ENCODE measurements at places on chromosomes 4 and X.
A peak's percentile ranks its signal among the peaks of the same experiment; 100 is the strongest.

DNA sequence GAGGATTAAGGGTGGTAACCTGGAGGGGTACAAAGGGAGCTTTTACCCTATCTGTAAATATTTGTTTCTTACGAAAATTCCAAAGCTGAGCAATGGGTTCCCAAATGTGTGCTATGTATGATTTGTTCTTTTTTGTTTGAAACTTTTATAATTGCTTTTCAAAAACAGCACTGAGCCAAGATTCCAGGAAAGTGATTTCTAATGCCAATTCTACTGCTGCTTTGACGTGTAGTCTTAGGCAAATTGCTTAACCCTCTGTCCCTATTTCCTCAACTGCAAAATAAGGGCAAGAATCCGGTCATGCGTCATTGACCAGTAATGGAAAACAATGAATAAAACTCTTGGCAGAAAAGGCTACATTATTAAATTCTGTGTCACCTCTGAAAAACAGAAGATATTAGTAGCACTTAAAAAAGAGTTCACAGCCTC is 454.7 kb downstream of the IL15 start:
- DNase-seq: no peak

- DNase-seq: no peak
Measured at GRCh38 chrX:155262970-155263754, 1.1 kb downstream of the RAB39B start.

GRCh38 chr4:144190009-144190408 is 49.5 kb upstream of the GYPA start:
- no peak for DNase-seq

DNA sequence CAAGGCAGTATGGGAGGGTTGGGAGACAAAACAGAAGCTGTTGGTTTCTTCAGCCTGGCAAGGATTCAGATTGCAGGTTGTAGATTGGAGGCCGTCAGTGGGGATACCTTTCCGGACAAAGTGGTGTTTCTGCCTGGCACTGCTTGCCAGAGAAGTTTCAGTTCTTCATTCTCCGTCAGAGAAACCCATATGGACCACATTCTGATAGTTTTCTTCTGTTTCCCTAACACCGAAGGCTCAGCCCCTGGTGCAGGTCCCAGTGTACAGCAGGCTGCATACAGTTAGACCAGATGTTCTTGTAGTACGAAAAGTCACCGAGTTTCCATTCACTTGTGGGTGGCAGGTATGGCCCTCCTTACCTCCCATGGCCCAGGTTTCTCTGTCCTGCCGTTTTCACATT is 107.3 kb downstream of the PTTG2 start:
- DNase-seq: no peak

- no peak for DNase-seq
Measured at GRCh38 chr4:93317057-93317456, 511.5 kb upstream of the ATOH1 start.

GRCh38 chrX:30920271-30920670 is 31.2 kb upstream of the TAB3 start:
- no peak for DNase-seq

- DNase-seq: no peak
Measured at GRCh38 chr4:155909615-155910226, 6.2 kb downstream of the TDO2 start.

DNA sequence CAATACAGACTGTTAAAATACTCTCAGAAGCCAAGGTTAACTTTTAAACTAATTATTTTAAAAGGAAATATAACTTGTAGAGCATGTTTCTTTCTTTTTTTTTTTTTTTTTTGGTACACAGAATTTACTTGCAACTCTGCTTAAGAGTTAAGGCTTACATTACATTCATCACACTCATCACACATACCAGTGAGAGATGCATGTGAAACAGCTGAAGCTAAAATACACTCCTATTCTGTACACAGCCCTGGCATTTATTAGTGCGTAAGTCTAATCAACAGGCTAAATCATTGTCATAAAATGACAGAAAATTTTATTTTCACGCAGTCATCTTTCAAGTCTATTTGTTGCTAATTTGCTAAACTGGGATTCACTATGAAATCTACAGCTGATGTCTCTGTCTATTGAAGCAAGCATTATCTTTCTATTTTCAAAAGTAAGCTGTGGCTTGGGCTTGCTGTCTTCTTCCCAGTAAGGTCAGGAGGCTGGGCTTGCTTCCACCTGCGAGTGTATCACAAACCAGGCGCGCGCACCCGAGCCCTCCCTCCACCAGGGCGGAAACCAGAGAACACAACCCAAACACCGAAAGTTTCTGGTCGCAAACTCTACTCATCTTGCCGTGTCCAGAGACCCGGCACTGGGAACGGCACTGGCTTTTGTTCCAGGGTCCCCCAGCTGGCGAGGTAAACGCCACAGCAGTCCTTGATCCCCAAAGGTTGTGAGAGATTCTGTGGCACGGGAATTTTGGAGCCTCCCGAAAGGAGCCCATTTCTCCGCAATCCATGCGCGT is 3.9 kb downstream of the MAML3 start:
- DNase-seq: no peak

DNA sequence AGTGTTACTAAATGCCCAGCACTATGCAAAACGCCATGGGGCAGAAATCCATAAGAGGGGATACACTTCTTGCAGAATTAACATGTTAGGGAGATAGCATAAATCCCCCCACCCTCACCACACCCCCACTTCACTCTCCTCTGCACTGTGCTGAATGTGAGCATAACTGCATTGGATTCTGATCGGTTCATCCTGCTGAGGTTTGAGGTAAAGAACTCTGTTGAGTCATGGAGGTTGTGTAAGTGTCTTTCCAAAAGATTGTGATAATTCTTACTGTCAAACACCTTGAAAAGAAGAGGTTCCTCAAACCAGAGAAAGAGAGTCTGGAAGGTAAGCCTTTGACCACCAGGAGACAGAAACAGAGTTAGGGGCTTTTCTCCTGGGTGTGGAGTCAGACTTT is 43.6 kb downstream of the RBM47 start:
- DNase-seq: no peak

GRCh38 chrX:96578781-96579180 is 105.9 kb upstream of the DIAPH2 start:
- DNase-seq: no peak

GRCh38 chrX:102745857-102746584 is 25.5 kb downstream of the GPRASP3 start:
- no peak for DNase-seq

DNA sequence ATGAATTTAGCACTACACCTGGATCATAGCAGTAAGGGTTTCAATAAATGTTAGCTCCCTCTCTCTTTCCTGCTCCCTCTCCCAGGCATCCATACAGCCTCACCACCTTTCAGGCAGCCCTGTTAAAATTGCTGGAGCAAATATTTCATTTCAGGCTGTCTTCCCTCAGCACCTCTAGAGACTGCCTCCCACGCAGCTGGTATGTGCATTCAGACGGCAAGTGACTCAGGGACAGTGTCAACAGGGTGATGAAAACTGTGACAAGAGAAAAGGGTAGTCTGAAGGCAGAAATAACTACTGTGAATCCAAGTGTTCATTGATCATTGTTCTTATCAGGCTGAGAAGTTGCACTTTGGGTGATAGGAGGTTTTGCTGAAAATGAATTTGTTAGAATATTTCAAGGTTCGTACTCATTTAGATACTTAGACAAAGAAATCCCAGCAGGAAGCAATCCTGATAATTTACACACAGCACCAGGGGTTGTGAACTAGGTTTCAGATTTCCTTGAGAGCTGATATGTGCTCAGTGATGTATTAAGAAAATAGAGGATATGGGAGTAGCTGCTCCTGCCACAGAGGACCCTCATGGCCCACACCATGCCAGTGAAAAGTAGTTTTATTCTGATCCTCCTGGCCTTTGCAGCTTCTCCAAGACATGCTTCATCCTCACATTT is 424.2 kb downstream of the FGF13 start:
- DNase-seq: no peak

DNA sequence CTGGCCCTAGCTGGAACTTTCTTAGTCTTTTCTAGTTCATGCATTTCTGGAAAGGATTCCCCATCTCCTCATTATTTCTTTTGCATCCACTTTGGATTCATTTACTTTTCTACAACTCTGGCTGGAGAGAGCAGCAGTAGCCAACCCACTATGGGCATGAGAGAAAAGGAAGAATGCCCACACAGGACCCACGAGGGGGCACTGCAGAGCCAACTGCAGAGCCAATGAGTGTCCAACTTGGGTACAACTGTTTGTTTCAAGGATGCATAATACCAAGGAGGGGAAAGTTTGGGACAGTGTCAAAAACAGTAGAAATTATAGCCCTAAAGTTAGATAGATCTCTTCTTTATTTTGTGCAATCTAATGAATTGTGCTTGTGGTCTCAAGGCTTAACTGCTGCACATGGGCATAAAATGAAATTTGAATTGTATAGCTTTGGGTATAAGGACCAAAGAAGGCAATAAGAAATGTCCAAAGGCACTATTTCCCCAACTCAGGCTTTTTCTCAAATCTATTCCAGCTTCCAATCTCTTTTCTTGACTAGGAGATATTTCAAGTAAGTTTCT is 230.6 kb downstream of the NSUN7 start:
- DNase-seq: no peak

GRCh38 chr4:80184053-80184824 is 13.1 kb upstream of the PRDM8 start:
- DNase-seq: peak; percentile 81

DNA sequence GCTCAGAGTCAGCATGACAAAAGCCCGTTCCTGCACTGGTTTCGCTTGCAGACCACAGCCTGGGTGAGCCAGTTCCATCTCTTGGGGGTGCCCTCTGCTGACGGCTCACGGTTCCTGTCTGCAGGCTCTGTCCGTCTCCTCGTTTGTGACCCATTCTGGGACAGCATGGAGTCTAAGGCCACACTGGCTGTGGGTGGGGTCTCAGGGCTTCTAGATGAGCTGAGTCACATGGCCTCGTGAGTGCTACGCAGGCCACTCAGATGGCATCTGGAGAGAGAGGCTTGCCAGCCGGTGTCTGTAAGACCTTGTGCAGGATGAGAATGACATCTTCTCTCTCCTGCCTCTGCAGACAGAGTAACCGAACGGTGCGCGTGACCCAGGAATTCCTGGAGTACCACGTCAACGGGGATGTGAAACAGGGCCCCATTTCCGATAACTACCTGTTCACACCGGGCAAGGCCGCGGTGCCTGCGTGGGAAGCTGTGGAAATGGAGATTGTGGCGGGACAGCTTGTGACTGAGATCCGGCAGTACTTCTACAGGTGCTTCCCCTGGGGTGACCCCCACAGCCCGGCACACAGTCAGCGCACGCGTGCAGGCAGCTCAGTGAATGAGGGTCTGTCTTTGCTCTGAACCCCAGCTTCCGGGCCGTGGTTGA is 31.6 kb upstream of the MRFAP1 start:
- no peak for DNase-seq

DNA sequence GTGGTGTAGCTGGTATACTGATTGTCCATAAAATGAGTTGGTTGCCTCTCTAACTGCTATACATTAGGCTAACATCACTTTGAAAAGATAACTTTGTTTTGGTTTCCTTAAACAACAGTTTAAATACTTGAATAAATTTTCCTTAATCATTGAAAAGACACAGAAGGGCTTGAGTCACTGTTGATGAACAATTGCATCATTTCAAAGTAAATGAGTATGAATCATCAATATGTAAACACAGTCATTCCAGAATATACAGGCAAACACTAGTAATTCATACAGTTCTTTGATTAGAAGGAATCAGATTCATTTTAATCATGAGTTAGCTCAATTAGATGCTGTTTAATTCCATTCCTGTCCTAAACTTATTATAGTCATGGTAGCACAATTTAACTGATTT is 160.6 kb downstream of the AFF2 start:
- DNase-seq: no peak

GRCh38 chrX:12686331-12686730 is 104.9 kb upstream of the PRPS2 start:
- no peak for DNase-seq

DNA sequence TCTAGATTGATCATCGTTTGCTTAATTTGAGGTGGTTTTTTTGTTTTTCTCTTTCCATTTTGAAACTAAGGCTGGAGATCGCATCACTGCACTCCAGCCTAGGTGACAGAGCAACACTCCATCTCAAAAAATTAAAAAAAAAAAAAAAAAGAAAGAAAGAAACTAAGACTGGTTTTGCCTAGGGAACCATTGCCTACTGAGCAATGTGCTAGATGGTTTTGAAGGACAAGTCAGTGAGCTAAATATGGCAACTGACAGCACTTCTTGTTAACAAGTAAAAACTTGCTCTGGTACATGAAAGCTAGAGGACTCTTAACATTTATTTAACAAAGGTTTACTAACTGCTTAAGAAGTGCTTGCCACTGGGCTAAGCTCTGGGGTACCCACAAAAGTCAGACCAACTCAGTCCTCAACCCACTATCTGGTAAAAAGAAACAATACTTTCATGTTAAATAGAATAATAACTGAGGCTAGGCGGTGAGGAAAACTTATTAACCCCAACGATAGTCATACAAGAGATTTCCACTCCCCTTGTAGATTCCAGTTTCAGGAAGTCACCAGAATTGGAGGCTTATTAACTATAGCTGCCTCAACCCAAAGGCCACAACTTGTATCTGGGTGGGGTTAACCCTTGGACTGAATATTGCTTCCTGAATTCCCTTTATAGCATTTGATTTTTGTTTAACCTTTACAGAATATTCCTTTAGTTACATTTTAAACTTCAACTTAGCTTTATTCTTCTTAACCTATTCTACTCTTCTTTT is 111.6 kb downstream of the FRYL start:
- no peak for DNase-seq

DNA sequence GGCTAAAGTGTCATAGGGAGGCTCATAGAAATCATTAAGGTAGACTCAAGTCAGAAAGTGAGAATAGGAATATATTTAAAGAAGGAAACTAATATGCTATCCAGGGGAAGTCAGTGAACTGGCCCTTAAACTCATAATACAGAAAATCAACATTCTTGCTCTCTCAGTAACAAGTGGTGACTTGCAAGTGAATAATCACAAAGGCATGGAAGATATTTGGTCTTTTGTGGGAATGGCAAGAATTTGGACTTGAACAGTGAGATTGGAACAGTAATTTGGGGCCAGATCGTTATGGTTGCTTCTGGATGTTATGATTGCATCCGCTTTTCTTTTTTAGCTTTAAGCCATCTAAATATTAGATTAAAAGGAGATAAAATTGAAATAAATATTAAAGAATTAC is 103.8 kb downstream of the TBC1D19 start:
- DNase-seq: no peak

DNA sequence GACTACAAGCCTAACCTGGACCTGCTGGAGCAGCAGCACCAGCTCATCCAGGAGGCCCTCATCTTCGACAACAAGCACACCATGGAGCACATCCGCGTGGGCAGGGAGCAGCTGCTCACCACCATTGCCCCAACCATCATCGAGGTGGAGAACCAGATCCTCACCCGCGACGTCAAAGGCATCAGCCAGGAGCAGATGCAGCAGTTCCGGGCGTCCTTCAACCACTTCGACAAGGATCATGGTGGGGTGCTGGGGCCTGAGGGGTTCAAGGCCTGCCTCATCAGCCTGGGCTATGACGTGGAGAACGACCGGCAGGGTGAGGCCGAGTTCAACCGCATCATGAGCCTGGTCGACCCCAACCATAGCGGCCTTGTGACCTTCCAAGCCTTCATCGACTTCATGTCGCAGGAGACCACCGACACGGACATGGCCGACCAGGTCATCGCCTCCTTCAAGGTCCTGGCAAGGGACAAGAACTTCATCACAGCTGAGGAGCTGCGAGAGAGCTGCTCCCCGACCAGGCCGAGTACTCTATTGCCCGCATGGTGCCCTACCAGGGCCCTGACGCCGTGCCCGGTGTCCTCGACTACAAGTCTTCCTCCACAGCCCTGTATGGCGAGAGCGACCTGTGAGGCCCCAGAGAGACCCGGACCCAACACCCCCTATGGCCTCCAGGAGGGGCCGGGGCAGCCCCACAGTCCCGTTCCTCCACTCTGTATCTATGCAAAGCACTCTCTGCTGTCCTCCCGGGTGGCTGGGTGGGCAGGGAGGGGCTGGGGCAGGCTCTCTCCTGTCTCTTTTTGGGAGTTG is 486.2 kb downstream of the TRAM1L1 start:
- no peak for DNase-seq
